Cardiac fibroblast (primary cell): ENCODE measurements at places on chromosomes 3 and 15.
A peak's percentile ranks its signal among the peaks of the same experiment; 100 is the strongest.

- no peak for DNase-seq
These were observed 19.3 kb upstream of the DPPA4 start for GRCh38 chr3:109356442-109357155.

DNA sequence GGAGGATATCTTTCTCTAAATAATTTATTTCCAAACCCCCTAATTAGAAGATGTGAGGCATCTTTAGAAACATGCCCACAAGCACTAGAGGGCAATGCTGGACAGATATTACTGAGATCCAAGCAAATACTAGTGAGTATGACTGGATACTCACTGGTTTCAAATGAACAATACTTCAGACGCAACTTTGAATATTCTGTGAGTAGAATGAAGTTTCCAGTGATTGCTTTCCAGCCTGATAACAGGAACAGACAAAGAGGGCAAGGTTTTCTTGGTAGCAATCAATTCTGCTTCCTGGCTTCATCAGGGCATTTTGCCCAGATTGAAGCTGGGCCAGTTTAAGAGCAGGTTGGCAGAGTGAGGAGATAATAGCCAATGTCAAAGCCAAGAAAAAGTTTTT is 442.6 kb upstream of the PDZRN3 start:
- peak; percentile 17 for DNase-seq

DNA sequence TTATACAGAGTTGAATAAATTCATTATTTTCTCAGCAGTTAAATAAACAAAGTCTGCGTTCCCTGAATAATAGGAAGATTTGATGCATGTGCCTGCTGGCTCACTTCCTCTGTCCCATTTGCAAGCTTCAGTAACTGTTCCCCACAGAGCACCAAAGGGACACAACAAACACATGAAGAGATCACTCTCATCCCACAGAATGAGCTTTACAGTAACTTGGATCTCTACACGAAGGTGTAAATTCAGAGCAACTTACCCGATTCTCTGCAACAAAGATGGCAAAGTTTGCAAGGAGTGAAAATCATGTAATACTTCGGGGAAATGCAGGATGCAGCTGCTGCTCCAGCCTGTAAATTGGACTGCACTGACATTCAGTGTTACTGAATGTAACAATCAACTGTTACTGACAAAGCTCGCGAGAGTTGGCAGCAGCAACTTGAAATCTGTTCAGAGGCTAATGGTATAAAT is at the start of gene BCHE:
Gene BCHE, minus strand, starts transcription at position 366 of the 468 bp plus-strand sequence. CDS start 6,390 bp downstream, outside the sequence.
- peak; percentile 78 for DNase-seq

GRCh38 chr15:101204739-101205535 is 46.9 kb downstream of the CHSY1 start:
- peak; percentile 57 for DNase-seq

DNA sequence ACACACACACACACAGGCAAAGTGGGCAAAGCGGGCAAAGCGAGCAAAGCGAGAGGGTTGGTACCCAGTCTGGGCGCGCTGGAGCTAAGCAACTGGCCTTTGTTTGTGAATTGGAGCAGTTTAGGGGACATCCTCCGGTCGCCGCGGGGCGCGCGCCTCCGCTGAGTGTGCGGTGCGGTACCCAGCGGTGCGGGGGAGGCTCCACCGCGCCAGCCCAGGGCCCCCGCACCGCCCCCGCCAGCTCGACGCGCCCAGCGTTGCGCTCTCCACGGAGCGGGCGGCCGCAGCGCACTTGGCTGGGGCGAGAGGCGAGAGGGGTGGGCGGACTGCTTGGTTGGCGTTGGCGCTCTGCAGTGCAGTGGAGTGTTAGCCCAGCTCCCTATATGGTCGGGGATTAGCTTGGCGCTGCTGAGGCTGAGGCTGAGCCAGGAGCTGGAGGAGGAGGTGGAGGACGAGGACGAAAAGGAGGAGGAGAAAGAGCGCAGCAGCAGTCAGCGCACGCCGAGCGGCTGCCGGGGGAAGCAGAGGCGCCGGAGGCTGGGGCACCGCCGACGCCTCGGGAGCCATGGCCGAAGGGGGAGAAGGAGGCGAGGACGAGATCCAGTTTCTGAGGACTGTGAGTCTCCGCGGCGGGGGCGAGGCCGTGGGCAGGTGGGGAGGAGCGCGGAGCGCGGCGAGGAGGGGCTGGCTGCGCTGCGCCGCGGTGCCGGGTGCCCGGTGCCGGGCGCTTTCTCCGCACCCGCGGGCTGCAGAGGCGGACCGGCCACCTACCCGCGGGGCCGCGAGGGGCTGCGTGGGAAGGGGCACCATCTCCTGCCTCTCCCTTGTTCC is at the start of gene RYR3:
Gene RYR3, plus strand, starts transcription at position 487 of the 831 bp plus-strand sequence. Its CDS starts 79 bp downstream, at position 566.
- peak; percentile 22 for DNase-seq

- DNase-seq: no peak
These were observed 53.8 kb downstream of the CCR1 start for GRCh38 chr3:46154311-46154710.

DNA sequence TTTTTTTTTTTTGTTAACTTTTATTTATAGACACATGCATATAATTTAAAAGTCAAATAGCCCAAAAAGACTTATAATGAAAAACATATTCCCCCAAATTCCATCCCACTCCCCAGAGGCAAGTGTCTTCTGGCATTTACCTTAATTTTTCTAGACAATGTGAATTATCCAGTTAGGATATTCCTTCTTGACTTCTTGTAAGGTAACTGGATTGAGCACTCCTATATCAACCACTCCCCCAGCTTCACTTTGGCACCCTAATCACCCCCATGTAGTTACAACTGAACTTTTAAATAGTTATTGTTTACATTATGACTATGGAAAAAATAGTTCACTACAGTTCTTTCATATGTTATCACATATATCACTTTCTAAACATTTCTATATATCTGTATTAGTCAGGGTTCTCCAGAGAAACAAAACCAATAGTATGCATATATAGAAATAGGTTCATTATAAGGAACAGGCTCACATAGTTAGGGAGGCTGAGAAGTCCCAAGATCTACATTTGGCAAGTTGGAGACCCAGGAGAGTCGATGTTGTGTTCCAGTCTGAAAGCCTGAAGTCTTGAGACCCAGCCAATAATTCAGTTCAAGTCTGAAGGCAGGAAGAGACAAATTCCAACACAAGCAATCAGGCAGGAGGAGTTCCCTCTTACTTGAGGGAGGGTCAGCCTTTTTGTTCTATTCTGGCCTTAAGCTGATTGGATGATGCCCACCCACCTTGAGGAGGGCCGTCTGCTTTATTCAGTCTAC is 175.8 kb downstream of the THSD4 start:
- DNase-seq: peak; percentile 41

DNA sequence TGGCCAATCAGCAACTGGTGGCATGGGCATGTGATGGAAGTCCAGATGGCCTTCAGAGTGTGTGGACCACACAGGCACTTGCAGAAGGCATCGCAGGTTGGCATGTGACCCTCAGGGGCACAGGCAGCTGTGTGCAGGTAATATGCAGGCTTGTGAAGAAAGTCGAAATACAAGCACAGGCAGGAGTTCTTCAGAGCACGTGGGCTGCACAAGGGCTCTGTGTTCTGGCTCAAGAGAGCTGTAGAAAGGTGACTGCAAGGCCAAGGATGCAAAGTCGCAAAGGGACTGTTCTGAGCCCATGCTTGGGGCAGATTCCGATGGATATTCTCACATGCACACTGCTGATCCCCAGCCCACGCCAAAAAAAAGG is 8.3 kb downstream of the LRRC2 start:
- no peak for DNase-seq

GRCh38 chr15:41990691-41991090 is 18.3 kb upstream of the EHD4 start:
- DNase-seq: no peak

GRCh38 chr15:70557521-70558258 is 205.7 kb downstream of the UACA start:
- no peak for DNase-seq

GRCh38 chr15:92014281-92015030 is 160.9 kb downstream of the SLCO3A1 start:
- DNase-seq: no peak

GRCh38 chr3:65497846-65498245 is 540.9 kb downstream of the MAGI1 start:
- DNase-seq: no peak

DNA sequence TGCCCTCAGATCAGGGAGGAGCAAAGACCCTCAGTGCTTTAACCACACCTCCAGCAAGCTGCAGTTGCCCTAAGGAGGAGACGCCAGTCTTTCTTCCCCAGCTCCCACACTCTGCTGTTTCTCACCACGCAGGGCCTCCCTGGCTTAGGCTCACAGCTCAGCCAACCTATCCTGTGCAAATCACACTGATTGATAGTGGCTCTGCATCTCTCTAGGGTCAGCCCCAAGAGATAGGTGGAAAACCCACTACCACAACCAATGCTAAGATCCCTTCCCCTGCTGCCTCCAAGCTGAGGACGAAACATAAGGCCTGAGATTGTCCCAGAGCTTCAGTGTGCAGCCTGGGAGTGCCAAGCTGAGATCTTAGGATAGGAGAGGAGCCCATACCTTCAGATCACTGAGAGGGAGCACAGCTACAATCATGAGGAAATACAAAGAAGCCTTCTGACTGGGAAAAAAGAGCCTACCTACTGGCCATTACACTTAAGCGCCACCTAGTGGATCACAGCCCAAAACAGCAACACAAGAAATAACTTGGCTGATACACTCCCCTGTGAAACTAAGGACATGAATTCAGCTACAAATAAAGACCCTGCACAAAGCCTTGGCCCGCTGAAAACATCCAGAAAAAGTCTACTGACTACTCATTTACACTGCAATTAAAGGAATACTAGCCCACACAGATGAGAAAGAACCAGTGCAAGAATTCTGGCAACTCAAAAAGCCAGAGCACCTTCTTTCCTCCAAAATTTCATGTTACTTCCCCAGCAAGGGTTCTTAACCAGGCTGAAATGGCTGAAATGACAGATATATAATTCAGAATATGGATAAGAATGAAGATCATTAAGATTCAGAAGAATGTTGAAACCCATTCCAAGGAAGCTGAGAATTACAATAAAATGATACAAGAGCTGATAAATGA is 271.5 kb upstream of the DCBLD2 start:
- DNase-seq: peak; percentile 90

DNA sequence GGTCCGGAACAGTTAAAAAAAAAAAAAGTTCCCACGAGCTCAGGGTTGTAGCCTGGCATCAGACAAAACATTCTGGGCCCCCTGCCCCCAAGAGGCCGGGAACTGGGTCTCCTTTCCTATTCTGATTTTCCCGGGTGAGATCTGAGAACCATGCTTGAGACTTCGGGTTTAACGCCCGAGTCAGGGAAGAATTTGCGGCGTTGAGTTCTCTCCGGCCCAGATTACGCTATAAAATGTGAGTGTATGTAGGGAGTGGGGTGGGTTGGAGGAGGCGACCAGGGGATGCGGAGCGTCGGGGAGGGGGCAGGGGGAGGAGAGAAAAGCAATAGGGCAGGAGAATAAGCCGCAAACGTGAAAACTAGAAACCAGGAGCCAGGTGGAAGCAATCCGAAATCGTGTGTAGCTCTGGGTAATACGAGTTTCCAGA is 2.7 kb downstream of the ZIC1 start:
- DNase-seq: no peak

DNA sequence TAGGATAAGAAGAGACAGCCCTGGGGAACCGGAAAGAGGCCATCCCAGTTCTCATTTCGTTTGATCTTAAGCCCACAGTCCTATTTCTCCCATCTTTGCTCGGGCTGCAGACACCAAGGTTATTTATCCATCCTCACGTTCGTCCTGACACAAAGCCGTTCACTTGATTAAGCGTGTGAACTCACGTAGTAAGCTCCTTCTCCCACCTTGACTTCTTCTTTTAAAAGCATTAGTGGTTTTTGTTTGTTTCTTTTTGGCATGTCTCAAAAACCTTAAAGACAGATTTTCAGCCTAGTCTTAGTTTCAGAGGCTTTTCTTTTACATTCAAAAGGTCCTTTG is 70.9 kb downstream of the TGFBR2 start:
- no peak for DNase-seq

- DNase-seq: peak; percentile 50
These were observed 114.7 kb downstream of the GADL1 start for GRCh38 chr3:30779686-30780287.

- no peak for DNase-seq
These were observed 1146.7 kb downstream of the IGSF11 start for GRCh38 chr3:117887901-117888300.

DNA sequence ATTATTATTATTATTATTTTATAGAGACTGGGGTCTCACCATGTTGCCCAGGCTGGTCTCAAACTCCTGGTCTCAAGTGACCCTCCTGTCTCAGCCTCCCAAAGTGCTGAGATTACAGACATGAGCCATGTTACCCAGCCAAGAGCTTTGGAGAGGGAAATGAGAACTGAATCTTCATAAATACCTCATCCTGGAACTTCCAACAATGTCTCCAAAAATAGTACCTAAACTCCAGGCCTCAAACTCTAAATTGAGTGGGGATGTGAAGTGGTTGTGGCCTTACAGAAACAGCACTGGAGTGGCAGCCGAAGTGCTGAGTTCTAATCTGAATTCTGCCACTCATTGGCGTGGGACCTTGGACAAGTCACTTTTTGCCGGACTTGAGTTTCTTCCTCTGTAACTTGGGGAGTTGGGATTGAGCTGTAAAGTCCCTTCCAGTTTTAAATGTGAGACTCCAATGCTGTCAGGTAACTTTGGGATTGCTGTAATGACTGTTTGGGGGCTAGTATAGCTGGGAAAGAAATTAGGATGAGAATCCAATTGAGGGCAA is 10.0 kb upstream of the SRP14 start:
- DNase-seq: no peak

DNA sequence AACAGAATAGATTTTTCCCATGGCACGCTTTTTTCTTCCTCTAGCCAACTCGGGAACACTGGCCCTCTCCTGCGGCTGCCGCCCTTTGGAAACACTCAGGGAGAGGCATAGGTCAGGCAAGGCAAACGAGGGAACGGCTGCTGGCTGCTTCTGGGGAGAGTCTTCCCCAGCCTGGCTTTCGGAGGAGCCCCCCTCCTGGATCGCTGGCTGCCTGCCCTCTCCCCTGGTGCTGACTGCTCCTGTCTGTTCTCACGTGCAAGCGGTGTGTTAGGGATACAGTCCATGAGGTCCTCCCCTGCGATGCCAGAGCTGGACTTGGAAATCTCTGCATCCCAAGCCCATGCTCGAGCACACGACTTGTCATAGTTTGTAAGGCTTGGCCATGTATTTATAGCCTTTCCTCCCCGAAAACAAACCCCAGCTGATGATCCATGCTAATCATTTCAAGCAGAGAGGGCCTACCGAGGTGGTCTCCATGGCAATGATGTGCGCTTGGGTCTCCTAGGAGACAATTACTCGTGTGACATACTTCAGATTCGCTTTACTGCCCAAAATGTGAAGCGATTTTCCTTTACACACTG is 315.6 kb upstream of the ATP10A start:
- no peak for DNase-seq
